ENCODE measurements at places on chromosomes 5 and 9. TPM values are rescaled to one million over a fixed set of nuclear protein-coding genes. Genes with fewer than 3 reads are reported as not detected.
A peak's percentile ranks its signal among the peaks of the same experiment; 100 is the strongest.

- H3K4me3 ChIP-seq = no peak overlapping the region
- H3K27me3 ChIP-seq = peaks cover 6% of the 10 kb centered on the region
- DNase-seq = no peak
- no peaks in the 10 kb centered on the region for H3K4me1 ChIP-seq
These were observed 17.8 kb upstream of the SLCO4C1 start for GRCh38 chr5:102313912-102314311.

- no peaks in the 10 kb centered on the region for H3K36me3 ChIP-seq
- no peaks in the 10 kb centered on the region for H3K27me3 ChIP-seq
- H3K4me1 ChIP-seq = no peaks in the 10 kb centered on the region
- DNase-seq = no peak
- H3K4me3 ChIP-seq = no peak overlapping the region
These were observed 267.5 kb downstream of the GABRB2 start for GRCh38 chr5:161278739-161279660.

GRCh38 chr9:129076640-129077037, 4.3 kb upstream of the DOLPP1 start:
- no peak for DNase-seq
- H3K27ac ChIP-seq = no peak overlapping the region
- H3K36me3 ChIP-seq = peaks cover 2% of the 10 kb centered on the region
- H3K4me1 ChIP-seq = peaks cover 34% of the 10 kb centered on the region

GRCh38 chr5:138212828-138213160, 329 bp downstream of the CDC23 start:
- no peaks in the 10 kb centered on the region for H3K27me3 ChIP-seq
- peaks cover 24% of the 10 kb centered on the region for H3K4me1 ChIP-seq
- H3K27ac ChIP-seq = peak overlapping the region; percentile 92
- no peak for DNase-seq
- H3K4me3 ChIP-seq = peak overlapping the region; percentile 99
- peaks cover 18% of the 10 kb centered on the region for H3K36me3 ChIP-seq

- no peak overlapping the region for H3K27ac ChIP-seq
- H3K36me3 ChIP-seq = no peaks in the 10 kb centered on the region
- no peak for DNase-seq
- H3K4me3 ChIP-seq = no peak overlapping the region
- no peaks in the 10 kb centered on the region for H3K4me1 ChIP-seq
These were observed 143.5 kb upstream of the MRPS30 start for GRCh38 chr5:44665101-44665701.

DNA sequence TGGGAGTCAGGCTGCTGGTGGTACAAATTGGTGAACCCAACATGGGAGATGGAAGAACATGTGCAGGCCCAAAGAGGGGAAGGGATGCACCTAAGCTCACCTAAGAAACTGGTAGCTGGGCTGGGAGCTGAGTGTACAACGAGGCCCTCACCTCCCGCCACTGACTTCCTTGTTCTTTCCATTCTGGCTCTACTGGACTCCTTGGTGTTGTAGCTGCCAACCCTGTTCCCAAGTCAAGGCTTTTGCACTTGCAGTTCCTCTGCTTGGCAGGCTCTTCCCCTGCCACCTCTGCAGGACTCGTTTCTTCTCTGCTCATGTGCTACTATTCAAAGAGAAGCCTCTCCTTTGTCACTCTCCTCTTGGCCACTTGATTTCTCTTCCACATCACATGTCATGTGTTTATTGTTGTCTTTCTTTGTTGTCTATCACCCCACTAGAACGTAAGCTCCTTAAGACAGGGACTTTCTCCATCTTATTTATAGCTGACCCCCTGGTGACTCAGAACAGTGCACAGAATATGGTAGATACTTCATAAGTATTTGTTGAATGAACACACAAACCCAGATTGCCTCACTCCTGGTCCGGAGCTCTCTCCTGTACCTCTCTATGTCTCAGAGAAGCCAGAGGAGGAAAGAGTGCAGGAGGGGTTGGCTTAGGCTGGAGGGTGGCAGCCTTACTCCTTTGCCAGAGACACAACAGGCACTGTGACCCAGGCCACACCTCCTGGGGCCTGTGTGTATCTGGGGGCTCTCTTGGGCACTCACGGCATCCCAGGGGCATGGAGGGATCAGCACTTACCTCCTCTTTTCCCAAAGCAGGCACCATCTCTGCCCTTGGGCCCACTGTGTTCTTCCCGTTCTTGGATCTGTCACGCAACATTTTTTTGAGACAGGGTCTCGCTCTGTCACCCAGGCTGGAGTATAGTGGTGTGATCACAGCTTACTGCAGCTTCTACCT, 5.2 kb upstream of the SPINK4 start:
- H3K27me3 ChIP-seq = peaks cover 8% of the 10 kb centered on the region
- H3K4me3 ChIP-seq = no peak overlapping the region
- no peaks in the 10 kb centered on the region for H3K4me1 ChIP-seq

DNA sequence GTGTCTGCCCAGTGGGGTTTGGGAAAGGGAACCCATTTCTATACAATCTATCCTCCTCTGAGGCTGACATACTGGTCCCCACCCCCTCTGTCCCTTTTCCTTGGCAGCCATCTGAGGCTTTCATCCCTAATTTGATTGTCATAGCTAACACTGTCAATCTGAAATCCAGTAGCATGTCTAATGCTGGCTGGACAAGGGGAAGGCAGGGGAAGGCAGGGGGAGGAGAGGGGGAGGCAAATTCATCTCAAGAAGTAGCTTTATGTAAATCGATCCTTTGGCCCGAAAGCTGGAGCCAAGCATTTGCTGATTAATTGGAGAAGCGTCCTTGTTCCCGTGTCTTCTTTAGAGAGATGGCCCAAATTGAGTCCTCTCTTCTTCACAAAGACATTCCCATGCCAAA, 314.1 kb upstream of the PANK3 start:
- H3K4me3 ChIP-seq = no peak overlapping the region
- no peak overlapping the region for H3K27ac ChIP-seq
- no peaks in the 10 kb centered on the region for H3K27me3 ChIP-seq
- no peak for DNase-seq
- no peaks in the 10 kb centered on the region for H3K4me1 ChIP-seq

SPINK6 gene
- total RNA-seq = not detected

- no peaks in the 10 kb centered on the region for H3K36me3 ChIP-seq
- H3K27ac ChIP-seq = no peak overlapping the region
- DNase-seq = no peak
These were observed 10.5 kb downstream of the CSF1R start for GRCh38 chr5:150075806-150076205.

NPR3 gene
- not detected for total RNA-seq

RGS7BP gene
- total RNA-seq = not detected

DNA sequence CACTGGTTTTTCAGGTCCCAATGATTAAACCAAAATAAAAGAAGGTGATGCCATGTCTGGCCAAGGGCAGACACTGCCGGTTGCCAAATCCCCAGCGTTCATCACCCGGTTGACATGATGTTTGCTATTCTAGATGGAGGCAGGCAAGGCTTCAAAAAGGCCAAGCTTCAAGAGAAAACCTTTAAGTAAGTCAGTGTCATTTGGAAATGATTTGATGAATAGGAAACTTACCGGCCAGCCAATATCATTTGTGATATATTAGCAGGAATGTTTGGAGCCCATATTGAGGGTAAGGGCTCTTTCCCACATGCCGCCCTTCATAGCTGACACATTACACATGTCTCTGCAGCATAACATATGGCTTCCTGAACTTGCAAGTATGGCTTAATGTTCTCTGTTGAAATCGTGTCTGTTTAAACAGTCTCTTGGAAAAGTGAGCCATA, 89.5 kb upstream of the TTC23L start:
- H3K4me3 ChIP-seq = no peak overlapping the region
- no peak for DNase-seq
- H3K27ac ChIP-seq = no peak overlapping the region

GRCh38 chr9:107173422-107174180, 109.5 kb upstream of the RAD23B start:
- peak overlapping the region; percentile 9 for H3K27ac ChIP-seq
- no peaks in the 10 kb centered on the region for H3K27me3 ChIP-seq

Data from activated CD4-positive, alpha-beta memory T cell treated with anti-CD3 and anti-CD28 coated beads, Interleukin-2, amount 10 ng/mL, durations not matched to agents 7 days and 5 days (primary cell).